ENCODE measurements at places on chromosomes 1 and 21.

DNA sequence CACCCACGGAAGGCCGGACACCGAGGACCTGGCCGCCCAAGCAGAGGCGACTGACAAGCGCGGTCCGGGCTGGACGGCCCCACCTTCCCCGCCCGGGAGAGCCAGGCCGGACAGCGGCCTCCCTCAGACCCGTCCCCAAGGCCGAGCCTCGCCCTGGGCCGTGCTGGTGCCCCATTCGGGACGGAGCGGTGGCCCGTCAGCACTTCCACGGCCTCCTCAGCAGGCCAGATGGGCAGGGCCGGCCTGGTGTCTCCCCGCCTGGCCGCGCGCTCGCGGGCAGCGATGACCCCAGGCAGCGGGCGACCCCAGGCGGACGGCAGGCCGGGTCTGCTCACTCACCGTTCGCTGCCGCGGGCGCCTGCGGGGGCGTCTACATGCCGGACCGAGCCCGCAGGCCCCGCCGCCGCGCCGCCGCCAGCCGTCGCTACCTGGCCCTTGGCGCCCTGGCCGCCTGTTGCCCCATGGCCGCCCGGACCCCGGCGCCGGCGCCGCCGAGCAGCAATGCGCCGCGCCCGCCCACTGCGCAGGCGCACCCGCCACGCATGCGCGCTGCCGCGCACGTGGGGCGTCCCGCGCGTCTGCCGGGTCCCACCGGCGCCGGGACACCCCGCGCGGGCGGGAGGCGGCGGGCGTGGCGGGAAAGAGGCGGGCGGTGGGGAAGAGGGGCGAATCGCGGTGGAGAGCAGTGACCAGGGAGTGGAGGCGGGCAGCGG lies at the start of gene NADK:
Gene NADK, minus strand, starts transcription at position 521 of the 713 bp plus-strand sequence. CDS start 13,064 bp downstream, outside the sequence.
- DNase-seq: peak; percentile 42

GRCh38 chr21:45011426-45011825 lies 63.0 kb upstream of the ADARB1 start:
- DNase-seq: no peak

DNA sequence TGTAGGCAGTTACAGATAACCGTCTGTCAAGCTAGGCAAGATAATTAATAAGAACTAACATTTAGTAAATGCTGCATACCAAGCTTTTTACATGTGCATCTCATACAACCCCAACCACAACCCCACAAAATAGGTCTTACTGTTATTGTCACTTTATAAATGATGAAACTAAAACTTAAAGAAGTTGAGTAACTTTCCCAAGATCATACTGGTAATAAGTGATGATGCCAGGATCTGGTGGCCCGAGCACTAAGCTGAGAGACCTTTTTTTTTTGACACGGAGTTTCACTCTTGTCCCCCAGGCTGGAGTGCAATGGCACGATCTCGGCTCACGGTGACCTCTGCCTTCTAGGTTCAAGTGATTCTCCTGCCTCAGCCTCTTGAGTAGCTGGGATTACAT lies 1.8 kb downstream of the NCSTN start:
- DNase-seq: no peak

DNA sequence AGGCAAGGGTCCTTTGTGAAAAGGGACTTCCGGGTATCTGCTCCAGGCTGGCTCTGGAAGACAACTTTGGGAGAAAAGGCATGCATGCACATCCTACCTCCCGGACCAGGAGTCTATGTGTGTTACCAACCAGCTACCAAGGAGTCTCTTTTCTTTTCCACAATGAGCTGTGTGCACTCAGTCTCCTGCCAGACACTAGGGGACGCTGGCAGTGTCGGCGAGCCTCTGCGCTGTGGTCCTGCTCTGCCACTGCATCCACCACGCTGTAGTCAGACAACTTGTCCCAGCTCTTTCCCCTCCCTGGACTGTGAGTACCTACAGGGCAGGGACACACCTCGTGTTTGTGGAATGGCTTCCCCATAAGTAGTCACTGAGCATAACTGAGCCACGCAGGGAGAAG lies 5.1 kb upstream of the SSR2 start:
- peak; percentile 80 for DNase-seq

GRCh38 chr1:6129313-6129712 lies 50.8 kb downstream of the CHD5 start:
- DNase-seq: no peak

- no peak for DNase-seq
Observed at GRCh38 chr1:244356376-244356775, 95.3 kb downstream of the ADSS2 start.

DNA sequence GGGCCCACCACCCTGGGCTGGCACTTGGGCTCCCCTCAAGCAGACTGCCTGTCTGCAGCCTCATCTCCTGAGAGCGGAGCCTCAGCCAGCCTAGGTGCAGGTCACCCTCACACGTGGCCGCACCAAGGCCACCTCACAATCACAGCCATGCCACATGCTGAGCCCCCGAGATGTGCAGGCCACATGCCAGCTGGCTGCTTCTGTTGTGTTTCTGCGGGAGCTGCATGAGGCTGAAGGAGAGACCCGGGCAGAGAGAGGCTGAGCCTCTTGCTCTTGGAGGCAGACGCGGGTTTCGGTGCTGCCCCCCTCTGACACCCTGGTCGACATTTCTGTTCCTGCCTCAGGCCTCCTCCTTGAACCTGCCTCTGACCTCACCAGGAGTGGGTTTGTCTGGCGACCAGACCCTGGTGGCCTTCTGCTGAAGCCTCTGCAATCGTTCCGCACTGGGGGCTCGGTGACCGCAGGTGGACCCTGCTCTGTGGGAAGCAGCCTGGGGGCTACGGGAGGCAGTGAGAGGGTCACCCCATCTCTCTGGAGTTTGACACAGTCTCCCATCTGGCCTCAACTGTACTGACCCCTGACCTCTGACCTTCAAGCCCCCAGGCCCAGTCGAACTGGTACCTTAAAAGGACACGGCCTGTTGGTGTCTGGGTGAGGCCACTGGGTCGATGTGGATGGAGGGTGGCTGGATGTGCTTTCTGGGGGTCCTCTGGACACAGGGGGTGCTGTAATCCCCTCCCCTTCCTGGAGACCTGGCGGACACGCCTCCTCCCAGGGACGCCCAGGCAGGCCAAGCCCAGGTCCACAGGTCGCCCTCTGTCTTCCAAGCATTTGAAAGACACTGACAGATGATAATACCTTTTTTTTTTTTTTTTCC lies 13.0 kb upstream of the C1orf174 start:
- no peak for DNase-seq

- no peak for DNase-seq
Observed at GRCh38 chr1:78840453-78841271, 165.9 kb downstream of the ADGRL4 start.

DNA sequence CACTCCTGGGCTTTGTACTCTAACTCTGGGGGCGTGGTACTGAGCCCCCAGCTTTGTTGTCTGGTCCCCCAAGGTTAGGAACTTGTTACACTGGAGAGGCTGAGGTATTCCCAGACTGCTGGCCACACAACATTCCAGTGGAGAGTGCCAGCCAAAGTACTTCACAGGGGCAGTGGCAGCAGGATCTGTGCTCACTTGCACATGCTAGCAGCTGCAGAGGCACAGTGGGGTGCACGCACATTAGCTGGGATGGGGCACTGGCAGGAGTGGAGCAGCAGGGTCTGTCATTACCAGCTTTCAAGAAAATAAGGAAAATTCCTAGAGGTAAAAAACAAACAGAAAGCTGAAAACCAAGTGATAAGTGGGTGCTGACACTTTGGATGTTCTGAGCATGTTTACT lies 31.0 kb downstream of the ZNF691 start:
- DNase-seq: no peak

GRCh38 chr1:201072922-201073321 lies 39.3 kb downstream of the CACNA1S start:
- DNase-seq: no peak

- DNase-seq: no peak
Observed at GRCh38 chr1:24470592-24470991, 32.0 kb upstream of the RCAN3 start.

DNA sequence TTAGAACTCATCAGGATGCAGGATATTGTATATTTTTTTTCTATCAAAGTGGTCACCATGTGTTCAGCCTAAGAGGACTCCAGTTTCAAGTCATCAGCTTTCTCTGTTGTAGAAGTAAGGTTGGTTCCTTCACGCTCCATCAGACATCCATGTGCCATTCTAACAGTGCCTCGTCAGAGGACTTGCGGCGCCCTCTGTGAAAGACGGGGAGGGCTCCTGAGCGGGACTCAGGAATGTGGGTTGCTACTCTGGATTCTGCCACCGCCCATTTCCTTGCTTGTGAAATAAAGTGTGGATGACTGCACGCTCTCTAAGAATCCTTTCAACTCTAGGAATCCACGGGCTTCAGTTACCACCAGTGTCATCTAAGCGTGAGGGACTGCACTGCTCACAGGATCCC lies 593.5 kb downstream of the KIF26B start:
- no peak for DNase-seq

DNA sequence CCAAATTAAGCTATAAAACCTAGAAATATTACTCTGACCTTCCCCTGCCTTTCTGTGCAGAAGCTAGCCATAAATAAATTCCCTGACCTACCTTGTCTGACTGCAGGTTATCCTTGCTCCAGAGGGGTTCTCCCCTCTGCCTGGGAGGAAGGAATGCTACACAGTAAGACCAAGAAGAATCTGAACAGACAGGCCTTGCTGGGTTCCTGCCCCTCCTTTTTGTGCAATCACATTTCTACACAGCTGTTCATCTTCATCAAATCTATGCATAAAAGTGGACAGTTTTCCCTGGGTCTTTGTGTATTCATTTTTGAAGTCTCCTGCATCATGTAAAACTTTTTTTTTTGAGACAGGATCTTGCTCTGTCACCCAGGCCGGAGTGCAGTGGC lies 50.6 kb downstream of the DNTTIP2 start:
- no peak for DNase-seq

DNA sequence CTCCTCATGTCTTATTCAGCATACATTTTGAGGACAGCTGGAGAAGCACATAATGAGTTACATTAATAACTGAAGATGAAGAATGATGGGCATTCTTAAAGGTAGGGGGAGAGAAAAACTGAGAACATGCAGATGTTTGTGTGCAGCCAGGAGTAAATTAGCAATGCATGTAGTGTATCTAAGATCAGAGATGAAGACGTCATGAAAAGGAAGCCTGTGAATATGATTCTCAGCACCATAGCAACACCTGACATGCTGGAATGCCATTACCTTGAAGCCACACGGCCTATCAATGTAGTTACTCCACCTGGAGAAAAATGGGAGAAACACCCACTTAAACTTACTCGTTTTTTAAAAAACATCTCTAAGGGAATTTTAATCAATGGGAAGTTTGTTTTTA lies 607.1 kb downstream of the PTPRC start:
- DNase-seq: no peak

DNA sequence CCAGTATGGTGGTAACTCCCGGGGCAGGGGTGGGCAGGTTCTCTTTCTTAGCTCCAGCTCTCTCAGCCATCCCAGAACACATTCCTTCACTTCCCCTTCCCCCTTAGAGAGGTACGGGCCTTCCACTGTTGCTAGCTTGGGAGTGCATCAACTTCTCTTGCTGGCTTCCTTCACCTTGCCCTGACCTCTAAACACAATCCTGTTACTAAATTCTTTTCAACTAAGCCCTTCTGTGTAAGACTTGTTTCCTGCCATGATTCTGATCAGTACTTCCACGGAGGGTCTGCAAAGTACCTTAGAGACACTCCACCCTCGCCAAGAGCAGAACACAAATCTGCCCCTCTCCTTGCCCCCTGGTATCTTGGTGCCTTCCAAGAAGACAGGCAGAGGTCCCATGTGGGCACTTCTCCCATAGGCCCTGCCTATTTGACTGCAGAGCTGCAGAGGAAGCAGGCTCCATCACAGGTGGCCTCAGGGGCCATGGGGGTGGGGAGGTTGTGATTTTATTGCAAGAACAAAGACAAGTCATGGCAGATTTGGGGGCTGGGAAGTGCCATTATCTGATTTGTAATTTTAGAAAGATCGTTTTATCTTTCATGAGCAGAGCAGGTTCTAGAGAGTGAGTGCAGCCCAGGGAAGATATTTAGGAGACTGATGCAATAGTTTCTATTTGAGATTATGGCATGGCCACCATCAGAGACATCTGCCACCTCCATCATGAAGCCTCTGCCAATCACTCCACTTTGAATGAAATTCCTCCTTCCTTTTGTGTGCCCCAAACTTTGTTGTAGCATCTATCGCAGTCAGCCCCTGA lies 182.5 kb upstream of the JUN start:
- no peak for DNase-seq

DNA sequence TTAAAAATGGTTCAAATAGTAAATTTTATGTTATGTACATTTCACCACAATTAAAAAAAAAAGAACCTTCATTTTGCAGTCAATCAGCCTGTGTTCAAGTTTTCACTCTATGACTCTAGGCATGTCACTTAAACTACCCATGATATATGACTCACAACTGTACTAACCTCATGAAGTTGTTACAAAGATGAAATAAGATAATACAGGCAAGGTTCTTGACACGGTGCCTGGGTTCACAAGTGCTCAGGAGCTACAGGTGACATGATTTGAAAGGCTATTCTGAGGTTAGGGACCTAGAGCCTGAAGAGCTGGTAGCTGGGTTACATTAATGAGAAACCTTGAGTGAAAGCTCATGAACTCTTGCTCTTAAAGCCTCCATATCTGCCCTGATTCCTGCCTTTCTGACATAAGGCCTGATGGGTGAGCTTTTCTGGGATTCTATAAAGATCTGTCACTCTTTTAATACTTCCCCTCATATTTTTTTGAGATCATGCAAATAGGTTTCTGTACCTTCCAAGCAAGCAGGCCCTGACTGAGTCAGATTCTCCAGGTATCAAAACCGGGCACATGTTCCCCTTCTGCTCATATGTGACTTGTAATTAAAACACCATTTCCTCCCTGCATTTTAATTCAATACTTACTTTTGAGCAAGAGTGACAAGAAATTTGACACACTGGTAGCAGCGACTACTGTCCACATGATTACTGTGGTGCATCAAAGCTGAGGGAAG lies 34.0 kb downstream of the PCSK9 start:
- no peak for DNase-seq

GRCh38 chr1:38085666-38086330 lies 39.2 kb upstream of the POU3F1 start:
- no peak for DNase-seq

- no peak for DNase-seq
Observed at GRCh38 chr1:2590233-2591141, 3.9 kb downstream of the PRXL2B start.

DNA sequence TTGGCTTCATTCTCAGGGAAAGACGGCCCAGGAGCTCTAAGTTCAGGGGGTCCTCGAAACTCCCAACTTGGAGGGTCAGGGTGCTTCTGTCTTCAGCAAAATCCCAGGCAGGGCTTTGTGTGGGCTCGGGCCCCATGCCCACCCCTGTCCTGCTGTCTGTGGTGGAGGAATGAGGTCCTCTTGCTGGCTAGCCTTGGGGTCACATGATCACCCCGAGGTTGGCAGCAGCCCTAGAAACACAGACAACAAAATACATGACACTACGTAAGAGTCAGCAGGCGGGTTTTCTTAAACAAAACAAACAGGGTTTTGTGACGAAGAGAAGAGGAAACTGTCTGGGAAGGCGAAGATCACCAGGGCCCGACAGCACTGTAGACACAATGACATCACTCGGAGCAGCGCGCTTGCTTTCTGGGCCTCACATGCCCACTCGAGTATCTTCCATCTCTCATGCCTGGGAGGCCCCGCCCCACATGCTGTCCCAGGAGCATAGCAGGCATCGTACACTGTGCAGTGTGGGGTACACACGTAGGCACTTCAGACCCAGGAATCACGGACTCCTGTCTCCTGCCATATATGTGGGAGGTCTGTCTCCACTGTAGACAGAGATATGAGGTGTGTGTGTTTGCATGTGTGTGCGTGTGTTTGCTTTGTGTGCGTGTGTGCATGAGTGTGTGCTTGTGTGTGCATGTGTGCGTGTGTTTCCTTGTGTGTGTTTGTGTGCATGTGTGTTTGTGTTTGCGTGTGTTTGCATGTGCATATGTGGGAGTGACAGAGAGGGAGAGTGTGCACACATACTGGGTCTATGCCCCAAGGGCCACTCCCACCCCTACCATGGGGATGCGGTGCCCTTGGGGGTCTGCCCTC lies 94.7 kb downstream of the SIK1 start:
- DNase-seq: no peak

Measured in D721Med (cell line).